SK-N-SH treated with all-trans-retinoic acid at 6 μM for 48 hours (cell line): ENCODE measurements at places on chromosomes 11 and 22.

GRCh38 chr11:14607713-14608112 is 35.9 kb upstream of the PDE3B start:
- ATAC-seq, result no peak

DNA sequence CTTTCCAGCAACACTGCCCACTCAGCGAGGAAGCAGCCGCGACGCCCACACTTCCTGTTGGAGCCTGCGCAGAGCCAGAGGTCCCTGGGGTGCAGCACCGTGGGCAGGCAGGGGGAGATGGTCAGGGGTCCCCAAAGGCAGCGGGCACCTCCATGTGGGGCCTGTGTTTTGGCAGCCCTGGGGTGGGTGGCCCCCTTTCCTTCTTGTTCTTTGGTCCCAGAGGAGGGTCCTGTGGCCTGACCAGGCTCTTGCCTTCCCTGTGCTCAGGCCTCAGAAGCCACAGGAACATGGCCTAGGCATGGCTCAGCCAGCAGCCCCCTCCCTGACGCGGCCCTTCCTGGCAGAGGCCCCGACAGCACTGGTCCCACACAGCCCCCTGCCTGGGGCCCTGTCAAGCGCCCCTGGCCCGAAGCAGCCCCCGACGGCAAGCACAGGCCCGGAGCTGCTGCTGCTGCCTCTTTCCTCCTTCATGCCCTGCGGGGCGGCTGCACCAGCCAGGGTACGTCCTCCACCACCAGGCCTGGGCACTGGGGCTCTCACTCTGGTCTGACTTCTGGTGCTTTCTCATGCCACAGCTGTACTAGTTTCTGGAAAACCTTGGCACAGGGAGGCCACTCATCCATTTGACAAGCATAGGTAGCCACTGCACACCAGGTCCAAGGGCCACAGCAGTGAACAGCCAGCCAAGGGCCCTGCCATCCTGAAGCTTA is 47.1 kb downstream of the PISD start:
- no peak; the same call in 2 of the 3 replicates for ATAC-seq

- ATAC-seq, result no peak
Observed at GRCh38 chr11:34575261-34575660, 45.6 kb upstream of the EHF start.

GRCh38 chr11:111836721-111837120 is 34.7 kb downstream of the ALG9 start:
- no peak for ATAC-seq

DNA sequence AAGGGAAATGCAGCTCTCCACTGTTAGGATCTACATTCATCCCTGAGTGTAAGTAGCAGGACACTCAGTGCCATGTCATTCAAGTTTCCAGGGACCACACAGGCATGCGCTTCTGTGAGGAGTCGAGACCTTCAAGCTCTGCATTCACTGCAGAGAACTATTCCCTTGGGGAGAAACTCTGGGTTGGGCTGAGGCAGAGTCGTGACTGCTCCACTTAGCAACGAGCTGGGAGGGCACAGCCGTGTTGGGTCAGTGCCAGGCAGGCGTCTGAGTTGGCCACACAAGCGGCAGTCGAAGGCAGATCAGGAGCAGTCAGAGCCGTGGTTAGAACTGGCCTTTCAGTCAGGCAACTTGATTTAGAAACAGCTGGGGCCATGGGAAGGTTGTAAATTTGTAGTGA is 14.7 kb downstream of the MPEG1 start:
- ATAC-seq, result no peak

- ATAC-seq, result no peak
Observed at GRCh38 chr22:44172370-44173108, 8.2 kb upstream of the PARVG start.

DNA sequence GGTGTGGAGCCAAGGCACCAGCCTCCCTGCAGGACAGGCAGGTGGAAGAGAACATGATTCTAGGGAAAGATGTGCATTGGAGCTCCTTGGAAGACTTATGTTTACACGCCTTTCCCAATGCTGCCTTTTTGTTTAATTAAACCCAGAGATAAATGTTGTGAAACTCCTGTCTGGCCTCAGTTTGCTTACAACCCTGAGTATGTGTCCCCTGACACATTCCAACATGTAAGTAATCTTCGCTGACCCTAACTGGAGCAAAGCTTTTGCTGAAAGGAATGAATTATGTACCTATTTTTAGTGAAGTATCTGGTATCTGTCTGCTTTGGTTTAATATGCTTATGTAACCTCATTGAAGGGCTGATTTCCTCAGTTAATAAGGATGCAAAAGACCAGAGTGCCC is 56.7 kb downstream of the APIP start:
- ATAC-seq, result no peak

- no peak for ATAC-seq
Observed at GRCh38 chr11:16151138-16151537, 205.2 kb downstream of the SOX6 start.

DNA sequence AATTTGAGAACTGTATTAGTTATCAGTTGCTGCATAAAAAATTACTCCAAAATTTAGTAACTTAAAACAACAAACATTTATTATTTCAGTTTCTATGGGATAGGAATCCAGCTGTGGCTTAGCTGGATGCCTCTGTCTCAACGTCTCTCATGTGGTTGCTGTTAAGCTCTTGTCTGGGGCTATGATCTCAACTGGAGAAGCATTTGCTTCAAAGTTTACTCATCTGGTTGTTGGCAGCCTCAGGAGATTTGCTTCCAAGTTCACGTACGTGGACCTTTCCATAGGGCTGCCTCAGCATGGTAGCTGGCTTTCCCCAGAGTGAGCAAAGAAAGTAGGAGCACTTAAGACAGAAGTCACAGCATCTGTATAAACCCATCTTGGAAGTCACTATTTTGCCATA is 144.9 kb upstream of the SESN3 start:
- no peak for ATAC-seq

GRCh38 chr11:67282155-67282875 is 6.8 kb upstream of the ANKRD13D start:
- ATAC-seq, result no peak

- no peak for ATAC-seq
Observed at GRCh38 chr11:16049611-16050010, 306.7 kb downstream of the SOX6 start.

DNA sequence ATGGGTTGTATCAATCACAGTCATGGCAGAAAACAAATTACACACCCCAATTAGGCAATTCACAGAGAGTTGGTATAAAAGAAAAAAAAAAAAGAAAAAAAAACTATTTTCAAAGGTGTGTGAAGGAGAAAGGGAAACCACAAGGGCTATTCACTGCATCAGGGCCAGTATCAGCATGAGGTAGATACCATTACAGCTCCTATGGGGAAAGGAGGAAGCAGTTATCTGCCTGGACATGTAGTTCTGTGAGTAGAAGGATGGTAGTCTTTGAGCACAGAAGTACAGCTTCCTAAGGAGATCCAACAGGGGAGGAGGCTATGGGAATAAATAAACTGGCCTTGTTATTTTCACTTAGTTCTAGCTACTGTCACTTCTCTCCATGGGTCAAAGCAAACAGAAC is 746.1 kb downstream of the LUZP2 start:
- ATAC-seq, result no peak

DNA sequence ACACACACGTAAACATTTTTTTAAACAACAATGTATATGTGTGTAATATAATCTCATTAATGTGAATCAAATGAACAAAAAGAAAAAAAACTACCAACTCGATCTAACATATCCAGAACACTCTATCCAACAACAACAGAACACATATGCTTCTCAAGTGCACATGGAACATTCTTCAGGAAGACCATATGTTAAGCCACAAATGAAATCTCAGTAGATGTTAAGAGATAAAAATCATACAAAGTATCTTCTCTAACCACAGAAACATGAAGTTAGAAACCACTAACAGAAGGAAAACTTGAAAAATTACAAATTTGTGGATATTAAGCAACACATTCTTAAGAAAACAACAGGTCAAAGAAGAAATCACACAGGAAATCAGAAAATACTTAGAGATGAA is 25.5 kb upstream of the TMEM45B start:
- ATAC-seq, result no peak

GRCh38 chr11:1165256-1166041 is 7.7 kb downstream of the MUC5AC start:
- ATAC-seq, result no peak

DNA sequence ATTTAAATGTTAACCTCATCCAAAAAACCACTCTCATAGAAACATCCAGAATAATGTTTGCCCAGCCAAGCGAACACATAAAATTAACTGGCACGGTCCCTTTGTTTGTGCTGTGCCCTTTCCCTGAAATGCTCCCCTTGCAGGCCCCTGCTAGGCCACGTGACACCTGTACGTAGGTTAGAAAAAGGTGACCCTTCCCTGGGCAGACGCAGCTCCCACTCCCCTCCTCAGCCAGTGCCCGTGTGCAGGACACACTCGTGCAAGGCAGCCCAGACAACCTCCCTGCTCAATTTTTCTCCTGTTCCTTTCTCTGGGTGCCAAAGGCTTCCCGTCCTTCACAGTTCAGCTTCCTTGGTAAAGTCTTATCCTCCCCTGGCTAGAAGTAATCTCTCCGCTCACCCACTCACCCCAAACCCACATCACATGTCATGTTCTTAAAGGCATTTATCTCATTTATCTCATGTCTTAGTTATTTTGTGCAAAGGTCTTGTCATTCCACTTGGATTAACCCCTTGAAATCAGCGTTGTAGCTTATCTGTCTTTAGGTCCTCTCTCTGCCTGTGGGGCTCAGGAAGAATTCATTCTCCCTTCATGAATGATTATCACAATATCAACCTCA is 20.7 kb downstream of the FAM83F start:
- no peak for ATAC-seq

- no peak for ATAC-seq
Observed at GRCh38 chr22:38739300-38740055, 16.3 kb downstream of the SUN2 start.

- ATAC-seq, result no peak
Observed at GRCh38 chr11:117580866-117581265, 216.2 kb downstream of the DSCAML1 start.

GRCh38 chr11:125517116-125517770 is 21.2 kb upstream of the FEZ1 start:
- ATAC-seq, result no peak; the same call in 2 of the 3 replicates

DNA sequence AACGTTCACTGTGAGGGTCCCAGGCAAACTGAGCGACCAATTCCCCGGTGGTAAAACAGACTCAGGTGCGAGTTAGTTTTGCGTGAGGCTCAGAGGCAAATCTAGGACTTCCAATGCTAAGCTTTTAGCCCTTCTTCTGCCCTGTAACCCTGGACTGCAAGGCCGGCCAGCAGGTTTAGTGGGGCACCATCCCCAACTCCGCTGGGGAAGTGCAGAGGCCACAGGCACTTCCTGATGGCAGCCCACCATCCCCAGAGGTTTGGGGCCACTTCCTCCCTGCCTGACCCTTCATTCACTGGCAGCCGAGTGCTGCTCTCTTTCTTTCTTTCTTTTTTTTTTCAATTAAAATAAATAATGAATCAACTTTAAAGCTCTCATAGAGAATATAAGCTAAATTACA is 124.6 kb upstream of the B3GAT1 start:
- ATAC-seq, result no peak

DNA sequence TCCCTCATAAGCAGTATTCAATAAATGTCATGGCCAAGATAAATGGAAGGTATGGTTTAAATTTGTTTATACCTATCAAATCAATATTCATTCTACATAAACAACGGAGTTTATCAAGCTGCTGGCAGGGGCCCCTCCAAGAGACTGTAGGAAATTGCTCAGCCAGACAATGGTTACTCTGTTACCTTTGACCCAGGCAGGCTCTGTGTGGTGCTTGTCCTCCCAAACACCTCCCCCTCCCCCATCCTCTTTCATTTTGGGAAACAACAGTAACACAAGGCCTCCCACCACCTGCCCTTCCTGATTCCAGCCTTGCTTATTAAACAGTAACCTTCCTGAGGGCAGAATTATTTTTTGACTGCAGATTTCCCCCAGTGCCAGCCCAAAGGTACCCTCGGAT is 10.5 kb upstream of the ZBTB16 start:
- no peak for ATAC-seq

GRCh38 chr22:26670459-26670858 is 13.1 kb downstream of the MIAT start:
- no peak for ATAC-seq

DNA sequence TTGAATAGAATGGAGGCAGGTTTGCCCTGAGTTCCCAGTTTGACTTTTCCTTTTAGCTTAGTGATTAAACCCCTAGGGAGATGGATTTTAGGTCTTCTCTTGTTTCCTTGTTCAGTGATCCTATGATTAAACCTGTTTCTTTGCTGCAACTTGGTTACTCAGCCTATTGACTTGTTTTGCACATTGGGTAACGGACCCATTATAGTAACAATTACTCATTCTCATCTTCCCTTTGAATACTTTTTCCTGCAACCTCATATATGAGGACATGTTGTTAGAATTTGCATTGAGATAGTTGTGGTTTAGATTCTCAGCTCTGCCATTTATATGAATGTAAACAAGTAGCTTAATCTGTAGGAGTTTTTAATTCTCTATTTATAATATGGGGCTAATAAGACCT is 489.2 kb upstream of the CNTN5 start:
- no peak for ATAC-seq

- ATAC-seq, result no peak
Observed at GRCh38 chr11:72584293-72584938, 89.8 kb downstream of the PDE2A start.

- ATAC-seq, result no peak
Observed at GRCh38 chr11:30326114-30326778, 3.3 kb downstream of the ARL14EP start.

GRCh38 chr22:19592464-19592863 is 68.3 kb upstream of the CLDN5 start:
- ATAC-seq, result no peak

DNA sequence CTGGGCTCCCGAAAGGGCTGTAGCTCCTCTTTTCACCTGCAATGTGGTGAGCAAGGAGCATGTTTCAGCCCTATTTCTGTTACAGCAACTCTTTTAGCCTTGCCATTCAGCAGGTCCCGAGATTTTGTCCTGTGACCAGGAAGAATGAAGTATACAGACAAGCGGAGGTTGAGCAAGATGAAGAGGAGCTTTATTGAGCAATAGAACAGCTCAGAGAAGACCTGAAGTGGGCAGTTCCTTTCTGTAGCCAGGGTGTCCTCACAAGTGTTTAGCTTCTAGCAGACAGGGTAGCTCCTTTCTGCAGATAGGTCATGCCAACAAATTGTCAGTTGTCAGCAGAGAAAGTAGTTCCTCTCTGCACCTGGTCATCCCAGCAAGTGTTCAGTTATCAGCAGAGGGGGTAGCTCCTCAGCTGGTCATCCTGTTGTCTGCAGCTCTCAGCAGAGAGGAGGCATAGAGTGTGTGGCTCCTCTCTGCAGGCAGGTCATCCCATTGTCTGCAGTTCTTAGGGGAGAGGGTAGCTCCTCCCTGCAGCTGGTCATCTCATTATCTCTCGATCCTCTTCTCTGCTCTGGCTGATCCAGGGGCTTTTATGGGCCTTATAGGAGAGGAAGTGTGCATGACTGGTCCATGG is 5.4 kb upstream of the OR56A4 start:
- no peak for ATAC-seq

DNA sequence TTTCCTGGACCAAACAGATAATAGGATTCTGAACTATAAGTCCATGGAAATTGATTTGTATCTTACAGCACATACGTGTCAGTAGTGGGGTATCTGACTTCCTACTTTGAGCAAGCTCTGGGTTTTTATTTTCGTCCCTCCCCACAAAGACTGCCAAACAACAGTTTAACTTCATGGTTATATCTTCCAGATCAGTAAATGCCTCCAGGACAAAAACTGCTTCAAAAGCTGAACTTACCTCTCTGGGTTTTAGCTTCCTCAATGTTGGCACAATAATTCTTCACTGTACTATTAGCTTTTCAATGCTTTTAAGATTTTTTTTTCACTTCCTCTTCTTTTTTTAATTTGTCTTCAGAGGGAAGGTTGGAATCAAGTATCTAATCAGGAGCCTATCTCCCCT is 4.2 kb upstream of the DPF2 start:
- no peak for ATAC-seq

GRCh38 chr22:44329179-44329796 is 16.5 kb upstream of the SHISAL1 start:
- ATAC-seq, result no peak

- no peak for ATAC-seq
Observed at GRCh38 chr11:73542175-73542574, 55.7 kb downstream of the FAM168A start.
